ENCODE measurements at places on chromosomes 1 and 21.

- DNase-seq, result no peak
These were observed 22.6 kb downstream of the PRDM15 start for GRCh38 chr21:41856572-41856971.

GRCh38 chr1:200805719-200806118 lies 67.0 kb downstream of the CAMSAP2 start:
- no peak for DNase-seq

DNA sequence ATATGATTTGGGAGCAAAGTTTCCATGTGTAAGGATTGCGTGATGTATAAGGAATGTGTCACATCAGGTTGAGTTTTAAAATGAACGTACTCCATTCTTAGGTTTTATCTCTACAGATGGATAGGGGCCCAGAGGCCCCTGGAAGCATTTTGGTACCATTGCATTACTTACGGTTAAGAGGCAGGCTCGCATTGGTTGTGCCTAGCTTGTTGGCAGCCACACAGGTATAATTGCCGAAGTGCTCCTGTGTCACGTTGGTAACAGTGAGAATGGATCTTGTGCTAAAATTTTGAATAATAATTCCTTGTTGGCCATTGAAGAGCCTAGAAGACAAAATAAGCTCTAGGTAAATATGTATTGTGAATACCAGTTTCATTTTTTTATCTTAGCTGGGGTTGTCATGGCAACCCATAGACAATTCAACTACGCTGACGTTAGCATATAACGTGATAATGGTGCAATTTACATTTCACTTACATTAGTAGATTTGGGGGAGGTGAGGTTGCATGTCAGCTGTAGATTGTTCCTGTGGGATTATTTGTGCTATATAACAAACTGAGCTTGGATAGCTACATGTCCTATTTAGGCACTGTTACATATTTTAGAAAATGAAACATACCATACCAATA lies 511.9 kb upstream of the ZRANB2 start:
- no peak for DNase-seq

- no peak for DNase-seq
These were observed 427.2 kb downstream of the KIF26B start for GRCh38 chr1:245582026-245582425.

GRCh38 chr1:9894115-9894514 lies 16.0 kb downstream of the CTNNBIP1 start:
- DNase-seq, result no peak

- no peak for DNase-seq
These were observed 24.5 kb downstream of the PTTG1IP start for GRCh38 chr21:44848821-44849521.

DNA sequence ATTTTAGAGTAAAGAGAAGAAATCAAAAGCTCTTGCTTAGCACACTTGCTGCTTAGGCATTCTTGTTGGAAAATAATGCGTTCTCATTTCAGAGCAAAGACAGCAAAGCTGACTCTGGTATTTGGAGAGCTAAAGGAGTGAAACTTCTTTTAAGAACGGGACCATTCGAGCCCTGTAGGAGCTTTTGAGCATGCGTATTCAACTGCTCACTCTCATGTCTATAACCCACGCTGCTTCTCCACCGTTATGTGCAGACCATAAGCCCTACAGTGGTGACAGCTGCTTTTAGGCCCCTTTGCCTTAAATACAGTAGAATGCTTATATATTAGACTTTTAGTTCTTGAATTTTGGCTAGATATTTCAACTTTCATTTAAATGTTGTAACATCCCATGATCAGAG lies 214.2 kb upstream of the CACYBP start:
- no peak for DNase-seq

- DNase-seq, result no peak
These were observed 64.9 kb upstream of the F3 start for GRCh38 chr1:94606471-94606870.

GRCh38 chr1:39671433-39671792 lies 494 bp downstream of the NT5C1A start:
- DNase-seq, result no peak

- DNase-seq, result no peak
These were observed 55.7 kb downstream of the HLCS start for GRCh38 chr21:36910581-36911307.

DNA sequence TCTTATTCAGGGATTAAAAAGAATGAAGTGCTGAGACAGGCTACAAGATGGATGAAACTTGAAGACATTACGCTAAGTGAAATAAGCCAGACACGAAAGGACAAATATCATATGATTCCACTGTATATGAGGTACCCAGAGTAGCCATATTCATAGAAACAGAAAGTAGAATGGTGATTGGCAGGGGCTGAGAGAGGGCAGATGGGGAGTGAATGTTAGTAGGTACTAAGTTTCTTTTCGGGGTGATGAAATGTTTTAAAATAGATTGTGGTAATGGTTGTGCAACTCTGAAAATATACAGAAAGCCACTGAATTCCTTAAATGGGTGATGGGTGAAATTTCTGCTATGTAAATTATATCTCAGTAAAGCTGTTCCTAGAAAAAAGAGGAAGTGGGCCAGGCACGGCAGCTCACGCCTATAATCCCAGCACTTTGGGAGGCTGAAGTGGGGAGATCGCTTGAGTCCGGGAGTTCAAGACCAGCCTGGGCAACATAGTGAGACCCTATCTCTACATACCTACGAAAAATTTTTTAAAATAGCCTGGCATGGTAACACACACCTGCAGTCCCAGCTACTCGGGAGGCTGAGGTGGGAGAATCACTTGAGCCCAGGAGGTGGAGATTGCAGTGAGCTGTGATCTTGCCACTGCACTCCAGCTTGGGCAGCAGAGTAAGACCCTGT lies 15.9 kb downstream of the SLC27A3 start:
- DNase-seq, result no peak

DNA sequence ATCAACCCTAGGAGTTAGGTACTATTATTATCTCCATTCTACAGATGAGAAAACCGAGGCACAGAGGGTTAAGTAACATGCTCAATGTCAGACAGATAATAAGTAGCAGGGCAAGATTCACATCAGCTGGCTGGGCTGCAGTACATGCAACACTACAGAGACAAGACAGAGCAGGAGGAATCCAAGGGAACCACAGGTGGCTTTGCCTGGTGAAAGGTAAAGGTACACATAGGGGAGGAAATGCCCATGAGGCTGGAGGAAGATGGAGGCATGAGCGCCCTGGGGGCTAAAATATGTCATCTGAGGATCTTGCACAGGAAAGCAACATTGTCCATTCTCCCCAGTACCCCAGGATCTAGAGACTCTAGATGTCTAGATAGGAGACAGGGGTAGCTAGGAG lies 8.4 kb downstream of the ZBTB21 start:
- no peak for DNase-seq

GRCh38 chr1:115144176-115144575 lies 54.9 kb upstream of the TSPAN2 start:
- no peak for DNase-seq

DNA sequence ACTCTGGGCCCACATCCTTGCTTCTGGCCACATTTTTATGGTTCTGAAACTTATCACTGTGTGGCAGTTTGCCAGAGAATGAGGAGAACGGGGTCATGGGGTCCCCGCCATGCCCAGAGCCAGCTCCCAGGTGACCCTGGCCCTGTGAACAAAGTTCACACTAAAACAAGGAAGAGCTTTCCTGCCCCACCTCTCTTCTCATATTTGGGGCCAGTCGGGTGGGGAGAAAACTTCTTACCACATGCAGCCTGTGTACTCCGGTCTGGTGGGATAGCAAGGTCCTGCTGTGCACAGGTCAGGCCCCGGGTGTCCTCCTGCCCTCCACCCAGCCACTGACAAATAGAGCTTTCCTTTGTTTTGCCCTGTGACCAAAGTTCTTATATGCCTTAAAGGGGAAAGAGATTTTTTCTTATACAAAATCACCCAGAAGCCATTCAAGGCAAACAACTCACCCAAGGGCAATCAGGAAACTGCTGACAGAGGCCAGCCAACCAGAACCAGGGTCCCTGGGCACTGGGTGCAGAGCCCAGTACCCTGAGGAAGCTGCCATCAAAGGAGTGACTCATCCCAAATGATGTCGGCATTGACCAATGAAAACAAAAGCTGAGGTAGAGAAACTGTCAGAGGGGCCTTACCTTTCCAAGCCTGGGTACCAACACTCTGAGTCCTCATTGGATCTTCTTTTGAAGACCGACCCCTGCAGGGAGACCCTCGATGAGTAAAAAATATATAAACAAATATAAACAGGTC lies 53.6 kb downstream of the OLIG1 start:
- DNase-seq, result no peak

DNA sequence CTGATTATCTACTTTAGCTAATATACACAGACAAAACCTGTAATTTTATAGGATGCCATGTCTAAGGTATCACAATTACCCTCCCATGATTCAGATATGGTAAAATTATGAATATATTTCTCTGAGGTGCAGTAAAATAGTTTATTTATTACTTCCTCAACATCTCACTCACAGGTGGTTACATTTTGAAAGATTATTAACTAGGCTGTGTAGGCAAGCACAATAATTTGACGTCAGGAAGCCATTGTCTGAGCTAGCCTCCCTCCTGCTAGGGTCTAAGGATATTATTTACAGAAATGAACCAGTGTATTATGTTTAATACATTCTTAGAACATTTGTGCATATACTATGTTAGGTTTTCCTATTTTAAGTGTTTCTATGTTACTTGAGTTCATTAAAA lies 69.9 kb upstream of the ADGRL2 start:
- DNase-seq, result no peak

GRCh38 chr1:25467193-25467592 lies 36.5 kb downstream of the MACO1 start:
- DNase-seq, result no peak

GRCh38 chr1:162678439-162678838 lies 46.2 kb downstream of the DDR2 start:
- DNase-seq, result no peak

- no peak for DNase-seq
These were observed 20.8 kb downstream of the GNAT2 start for GRCh38 chr1:109598655-109599054.

DNA sequence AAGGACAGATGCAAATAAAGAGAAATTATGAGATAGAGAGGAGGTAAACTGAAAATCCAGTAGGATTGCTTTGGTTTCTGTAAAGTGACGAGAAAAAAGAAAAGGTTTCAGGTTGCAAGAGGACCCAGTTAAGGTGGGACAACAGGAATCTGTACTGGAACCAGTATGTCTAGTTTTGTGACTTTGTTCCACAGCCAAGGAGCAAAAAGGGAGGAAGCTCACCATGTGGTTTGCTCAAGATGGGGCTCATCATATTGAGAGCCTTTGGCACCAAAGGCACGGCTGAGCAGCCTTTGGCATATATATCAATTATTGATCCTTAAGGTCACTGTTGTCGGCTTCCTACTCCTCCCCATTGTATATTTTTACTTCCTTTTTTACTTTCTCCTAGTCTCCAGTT lies 1.8 kb upstream of the ZDHHC18 start:
- DNase-seq, result no peak

GRCh38 chr1:201737352-201738060 lies 91.5 kb upstream of the IPO9 start:
- DNase-seq, result no peak

DNA sequence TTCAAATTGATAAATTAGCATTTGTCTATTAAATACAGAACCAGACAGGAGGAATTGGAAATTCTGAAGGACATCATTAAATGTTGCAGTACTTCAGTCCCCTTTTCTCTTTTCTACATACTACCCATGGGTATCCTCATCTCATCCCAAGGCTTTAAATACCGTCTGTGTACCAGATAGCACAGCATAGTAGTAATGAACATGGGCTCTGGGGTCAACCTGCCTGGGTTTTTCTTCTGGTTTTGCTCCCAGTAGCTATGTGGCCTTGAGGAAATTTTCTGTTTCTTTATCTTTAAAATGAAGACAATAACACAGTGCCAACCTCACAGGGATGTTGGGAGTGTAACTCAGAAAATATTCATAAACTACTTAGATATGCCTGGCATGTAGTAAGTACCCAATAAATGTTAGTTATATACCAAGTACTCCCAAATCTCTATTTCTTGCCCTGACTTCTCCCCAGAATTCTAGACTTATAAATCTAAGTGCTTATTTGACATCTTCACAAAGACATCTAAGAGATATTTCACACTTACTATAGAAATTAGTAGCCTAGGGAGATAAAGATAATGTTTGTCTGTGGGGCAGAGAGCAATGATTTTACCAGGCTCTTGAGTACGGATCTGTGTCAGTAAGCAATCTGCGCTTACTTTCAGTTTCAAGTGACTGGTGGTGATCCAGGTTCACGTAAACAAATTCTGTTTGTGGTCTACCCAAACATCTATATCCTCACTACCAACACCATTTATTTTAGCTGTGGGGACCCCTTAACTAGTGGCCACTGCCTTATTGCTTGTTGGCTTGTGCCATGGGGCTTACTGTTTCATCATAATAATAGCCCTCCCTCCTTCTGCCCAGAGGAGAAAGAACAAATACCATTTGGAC lies 37.3 kb downstream of the VANGL2 start:
- DNase-seq, result no peak

DNA sequence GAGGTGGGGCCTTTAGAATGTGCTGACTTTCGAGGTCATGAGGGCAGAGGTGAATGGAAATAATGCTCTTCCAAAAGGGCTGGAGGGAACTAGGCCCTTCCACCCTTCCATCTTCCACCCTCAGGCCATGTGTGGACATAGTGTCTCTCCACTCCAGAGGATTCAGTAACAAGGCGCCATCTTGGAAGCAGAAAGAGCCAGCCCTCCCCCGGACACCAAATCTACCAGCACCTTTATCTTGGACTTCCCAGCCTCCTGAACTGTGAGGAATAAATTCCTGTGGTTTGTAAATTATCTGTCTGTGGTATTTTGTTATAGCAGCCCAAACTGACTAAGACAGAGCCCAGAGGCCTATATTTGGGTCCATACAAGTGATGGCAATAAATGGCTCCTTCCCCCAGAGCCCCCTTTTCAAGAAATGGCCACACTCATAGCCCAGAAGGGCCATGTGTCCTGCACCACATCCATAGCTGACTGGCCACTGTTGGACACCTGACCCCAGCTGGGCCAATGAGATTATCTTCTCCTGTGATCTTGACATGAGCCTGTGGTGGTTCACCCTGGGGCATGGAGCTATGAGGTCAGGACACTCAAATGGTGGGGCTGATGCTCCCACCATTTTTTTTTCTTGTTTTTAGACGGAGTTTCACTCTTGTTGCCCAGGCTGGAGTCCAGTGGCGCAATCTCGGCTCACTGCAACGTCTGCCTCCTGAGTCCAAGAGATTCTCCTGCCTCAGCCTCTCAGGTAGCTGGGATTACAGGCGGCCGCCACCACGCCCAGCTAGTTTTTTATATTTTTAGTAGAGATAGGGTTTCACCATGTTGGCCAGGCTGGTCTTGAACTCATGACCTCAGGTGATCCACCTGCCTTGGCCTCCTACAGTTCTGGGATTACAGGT lies 114.9 kb downstream of the RRAGC start:
- DNase-seq, result no peak
